Hematopoietic multipotent progenitor cell treated with erythropoietin and hydrocortisone succinate and interleukin-3 and kit ligand, for 6 days (in vitro differentiated cells): ENCODE measurements at places on chromosomes 7 and 10.
A peak's percentile ranks its signal among the peaks of the same experiment; 100 is the strongest.

DNA sequence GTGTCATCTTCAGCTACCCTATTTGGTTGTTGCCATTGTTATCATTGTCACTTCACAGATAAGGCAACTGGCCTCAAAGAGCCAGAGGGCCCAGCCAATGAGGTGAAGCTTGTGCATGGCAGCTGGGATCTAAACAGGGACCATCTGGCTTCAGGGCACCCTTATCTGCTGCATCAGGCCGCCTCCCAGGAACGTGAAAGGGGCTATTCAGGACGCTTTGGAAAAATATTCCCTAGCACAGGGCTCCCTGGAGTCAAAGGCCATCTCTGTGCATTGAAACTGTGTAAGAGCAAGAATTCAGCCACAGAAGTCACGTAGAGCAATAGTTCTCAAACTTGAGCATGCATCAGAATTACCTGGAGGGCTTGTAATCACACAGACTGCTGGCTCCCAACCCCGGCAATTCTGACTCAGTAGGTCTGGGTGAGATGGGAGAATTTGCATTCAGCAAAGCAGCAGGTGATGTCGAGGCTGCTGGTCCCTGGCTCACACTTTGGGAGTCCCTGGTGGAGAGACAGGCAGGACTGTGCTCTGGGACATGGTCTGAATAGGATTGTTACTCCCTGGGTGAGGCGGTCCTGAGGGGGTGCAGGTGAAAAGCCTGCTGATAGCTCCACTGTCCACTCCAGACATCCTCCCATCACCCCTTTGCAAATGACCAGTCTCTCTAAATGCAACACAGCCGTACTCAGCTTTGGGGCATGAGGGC is 21.5 kb upstream of the PLEKHA1 start:
- DNase-seq: no peak

- DNase-seq: no peak
Observed at GRCh38 chr7:139853506-139854123, 24.6 kb downstream of the TBXAS1 start.

- peak; percentile 73 for DNase-seq
Observed at GRCh38 chr7:77434570-77435275, 18.6 kb upstream of the GSAP start.

GRCh38 chr7:71414490-71414889 is 282.5 kb downstream of the GALNT17 start:
- peak; percentile 1 for DNase-seq

GRCh38 chr10:119023553-119023868 is 6.0 kb upstream of the NANOS1 start:
- no peak for DNase-seq

GRCh38 chr7:128876978-128877755 is 14.5 kb downstream of the ATP6V1F start:
- no peak for DNase-seq

- no peak for DNase-seq
Observed at GRCh38 chr10:118812393-118812740, 57.6 kb upstream of the CACUL1 start.

GRCh38 chr10:96651998-96652431 is 65.2 kb upstream of the TM9SF3 start:
- DNase-seq: peak; percentile 78

- DNase-seq: peak; percentile 83
Observed at GRCh38 chr7:31443457-31443856, 70.4 kb upstream of the ITPRID1 start.

GRCh38 chr7:145681159-145681558 is 435.4 kb upstream of the CNTNAP2 start:
- no peak for DNase-seq

DNA sequence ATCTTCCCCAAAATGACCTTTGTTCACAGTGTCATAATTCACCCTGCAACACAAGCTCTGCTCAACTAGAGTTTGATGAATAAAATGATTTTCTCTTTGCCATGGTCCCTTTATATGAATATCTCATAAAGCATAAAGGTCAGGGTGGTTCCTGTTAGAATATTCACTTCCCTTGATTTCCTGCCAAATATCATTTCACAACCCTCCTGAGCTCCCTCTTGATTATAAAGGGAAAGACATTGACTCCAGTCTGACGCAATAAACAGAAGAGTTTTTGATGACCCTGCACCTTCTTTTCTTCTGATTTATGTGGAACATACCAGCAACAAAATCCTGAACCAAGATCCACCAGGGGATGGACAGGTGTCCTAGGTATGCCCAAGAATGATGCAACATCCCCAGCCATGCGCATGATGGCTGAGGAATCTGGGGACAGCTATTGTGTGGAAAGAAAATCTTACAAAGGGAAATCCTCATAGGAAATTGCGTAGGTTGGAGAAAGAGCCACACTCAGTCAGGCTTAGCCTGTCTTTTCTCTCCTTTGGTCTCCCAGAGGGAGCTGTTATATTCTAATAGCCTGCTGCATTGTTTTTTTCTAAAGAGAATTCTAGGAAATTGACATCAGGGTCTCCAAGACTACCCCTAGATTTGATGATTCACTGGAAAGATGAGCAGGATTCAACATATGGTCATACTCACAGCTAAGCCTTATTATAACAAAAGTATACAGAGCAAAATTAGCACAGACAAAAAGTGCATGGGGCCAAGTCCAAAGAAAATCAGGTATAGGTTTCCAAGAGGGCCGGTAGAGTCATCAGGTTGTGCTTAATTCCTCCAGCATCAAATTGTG is 18.8 kb downstream of the IFIT3 start:
- peak; percentile 29 for DNase-seq
